NCI-H1930 (cell line): ENCODE measurements at places on chromosomes 1 and 21.

- no peak for DNase-seq
These were observed 116.2 kb downstream of the PLXNA2 start for GRCh38 chr1:208127792-208128529.

DNA sequence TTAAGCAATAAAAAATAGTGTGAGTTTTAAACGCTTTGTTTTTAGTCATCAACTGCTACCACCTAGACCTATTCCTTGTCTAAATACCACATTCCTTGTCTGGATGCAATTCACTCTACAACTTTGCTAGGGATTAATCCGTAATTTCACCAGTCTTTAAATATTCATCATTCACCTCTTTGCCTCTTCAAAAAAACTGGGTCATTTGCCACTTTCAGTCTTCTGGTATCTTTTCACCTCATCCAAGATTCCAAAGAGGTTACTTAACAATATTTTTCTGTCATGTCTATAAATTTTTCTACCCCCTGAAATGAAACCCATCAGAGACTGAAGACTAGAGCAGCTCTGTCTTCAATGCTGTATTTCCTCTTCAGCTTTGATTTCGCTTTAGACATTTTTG, 9.5 kb downstream of the PALMD start:
- no peak for DNase-seq

DNA sequence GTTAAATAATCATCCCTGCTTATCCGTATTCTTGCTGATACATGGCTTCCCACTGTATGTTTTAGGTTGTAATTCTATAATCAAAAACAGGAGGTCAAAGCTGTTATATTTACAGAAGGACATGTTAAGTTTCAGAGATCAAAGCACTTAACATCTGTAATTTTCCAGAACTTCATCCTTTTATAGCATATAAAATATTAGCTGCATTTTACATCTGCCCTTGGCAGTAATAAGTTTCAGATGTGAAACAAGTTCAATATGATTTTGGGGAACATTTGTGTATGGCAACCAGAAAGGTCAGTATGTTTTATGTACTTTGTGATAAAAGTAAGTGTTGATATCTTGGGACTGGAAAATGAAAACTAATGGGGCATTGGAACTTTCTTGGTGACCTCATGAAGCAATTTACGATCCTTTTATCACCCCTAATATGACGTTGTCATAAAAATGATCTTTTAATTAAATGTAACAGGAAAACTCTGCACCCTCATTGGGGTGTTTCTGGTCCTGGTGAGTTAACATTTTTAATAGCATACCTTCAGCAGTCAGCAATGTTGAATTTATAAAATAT, 449.6 kb downstream of the GPATCH2 start:
- DNase-seq = no peak

GRCh38 chr21:34335316-34335715, 28.5 kb upstream of the KCNE2 start:
- peak; percentile 75 for DNase-seq

DNA sequence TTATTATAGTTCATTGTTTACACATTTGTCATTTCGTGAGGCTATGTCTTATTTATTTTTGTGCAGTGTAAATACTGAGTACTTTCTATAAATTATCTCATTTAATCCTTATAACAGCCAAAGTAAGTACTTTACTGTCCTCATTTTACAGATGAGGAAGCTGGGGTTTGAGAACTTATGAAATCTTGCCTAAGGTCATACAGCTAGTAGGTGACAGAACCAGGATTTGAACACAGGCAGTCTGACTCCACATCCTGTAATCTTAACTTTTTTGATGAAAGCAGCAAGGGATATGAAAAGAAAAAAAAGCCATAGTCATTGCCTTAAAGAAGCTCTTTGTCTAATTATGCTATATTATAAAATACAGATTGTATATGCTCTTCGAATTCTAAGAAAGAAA, 107.1 kb upstream of the BMP8A start:
- DNase-seq = no peak

DNA sequence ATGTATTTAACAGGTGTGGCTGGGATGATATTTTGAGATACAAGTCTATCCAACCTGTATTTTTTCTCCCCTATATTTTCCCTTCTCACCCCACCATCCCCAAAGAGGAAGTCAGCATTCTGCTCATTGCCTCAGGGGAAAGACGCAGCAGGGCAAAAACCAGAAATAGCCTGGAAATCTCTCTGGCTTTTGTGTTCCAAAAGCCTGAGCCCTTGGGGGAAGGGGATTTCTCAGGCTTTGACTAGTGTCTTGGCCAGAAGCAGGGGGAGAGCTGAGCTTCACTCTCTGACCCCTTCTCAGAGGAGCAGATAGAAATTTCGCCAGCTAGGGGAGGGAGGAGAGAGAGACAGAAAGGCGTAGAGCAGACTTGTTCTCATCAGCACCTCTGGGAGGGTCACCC, 244.7 kb downstream of the RRAGC start:
- no peak for DNase-seq

DNA sequence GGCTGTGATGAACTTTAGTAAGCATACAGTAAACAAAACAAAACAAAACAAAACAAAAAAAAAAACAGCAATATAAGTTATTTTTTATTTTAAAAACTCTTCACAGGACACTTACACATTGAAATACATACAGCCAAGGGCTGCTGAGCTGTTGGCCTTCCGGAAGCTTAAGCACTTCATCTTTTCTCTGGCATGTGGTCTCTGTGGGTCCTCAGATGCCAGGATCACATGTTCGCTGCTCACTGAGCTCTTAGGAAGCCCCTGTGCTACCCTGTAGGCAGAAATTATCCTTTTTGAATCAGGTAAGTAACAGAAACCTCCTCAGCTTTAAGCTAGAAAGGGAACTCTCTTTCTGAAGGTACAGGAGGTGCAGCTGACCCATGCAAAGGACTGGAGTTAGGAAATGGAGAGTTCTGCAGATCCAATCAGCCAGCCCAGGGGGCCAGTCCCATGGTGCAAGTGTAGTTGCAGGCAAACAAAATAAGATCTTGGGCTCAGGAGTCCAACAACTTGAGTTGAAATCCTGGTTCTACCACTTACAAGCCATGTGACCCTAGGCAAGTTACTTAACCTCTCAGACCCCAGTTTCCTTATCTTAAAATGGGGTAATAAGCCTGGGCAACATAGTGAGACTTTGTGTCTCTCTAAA, 22.4 kb upstream of the MED18 start:
- DNase-seq = no peak

DNA sequence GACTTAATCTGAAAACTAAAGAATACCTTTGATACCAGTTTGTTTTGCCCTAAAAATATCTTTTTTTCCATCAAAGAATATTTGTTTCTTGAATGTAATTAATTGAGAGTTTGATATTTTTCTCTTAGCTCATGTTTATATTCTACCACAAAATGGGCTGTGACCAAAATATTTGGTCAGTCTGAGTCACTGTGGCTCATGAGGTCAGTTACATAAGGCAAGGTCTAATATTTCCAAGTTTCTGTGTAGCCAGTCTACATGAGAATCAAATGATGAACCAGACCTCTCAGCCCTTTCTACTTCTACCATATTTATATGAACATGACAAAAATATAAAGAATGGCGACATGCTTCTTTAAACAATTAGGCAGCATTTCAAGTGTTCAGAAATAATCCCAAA, 83.0 kb upstream of the IVNS1ABP start:
- no peak for DNase-seq

DNA sequence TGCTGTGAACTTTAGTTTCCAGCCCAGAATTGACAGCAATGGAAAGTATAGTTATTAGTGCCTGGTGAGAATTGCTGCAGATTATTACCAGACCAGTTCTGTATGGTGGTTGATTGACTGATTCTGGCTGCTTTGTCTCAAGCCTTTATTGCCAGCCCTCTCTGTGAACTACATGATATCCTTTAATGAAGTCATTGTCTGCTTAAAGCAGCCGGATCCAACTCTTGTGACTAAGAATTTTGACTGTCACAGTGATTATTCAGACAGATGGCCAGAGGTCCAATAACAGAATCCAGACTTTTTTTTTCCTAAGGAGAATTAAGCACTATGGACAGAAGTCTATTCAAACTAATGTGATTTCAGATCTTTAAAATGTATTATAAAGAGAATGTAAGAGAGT, 1548.6 kb upstream of the B3GALT2 start:
- no peak for DNase-seq
